ENCODE measurements at places on chromosomes 1 and 21.

- DNase-seq: no peak
Observed at GRCh38 chr1:109650609-109651008, 5.3 kb upstream of the GSTM4 start.

- DNase-seq: no peak
Observed at GRCh38 chr21:27023186-27023585, 56.3 kb upstream of the ADAMTS5 start.

- no peak for DNase-seq
Observed at GRCh38 chr1:101004061-101004460, 21.5 kb downstream of the DPH5 start.

- no peak for DNase-seq
Observed at GRCh38 chr1:176199707-176200106, 7.4 kb downstream of the COP1 start.

DNA sequence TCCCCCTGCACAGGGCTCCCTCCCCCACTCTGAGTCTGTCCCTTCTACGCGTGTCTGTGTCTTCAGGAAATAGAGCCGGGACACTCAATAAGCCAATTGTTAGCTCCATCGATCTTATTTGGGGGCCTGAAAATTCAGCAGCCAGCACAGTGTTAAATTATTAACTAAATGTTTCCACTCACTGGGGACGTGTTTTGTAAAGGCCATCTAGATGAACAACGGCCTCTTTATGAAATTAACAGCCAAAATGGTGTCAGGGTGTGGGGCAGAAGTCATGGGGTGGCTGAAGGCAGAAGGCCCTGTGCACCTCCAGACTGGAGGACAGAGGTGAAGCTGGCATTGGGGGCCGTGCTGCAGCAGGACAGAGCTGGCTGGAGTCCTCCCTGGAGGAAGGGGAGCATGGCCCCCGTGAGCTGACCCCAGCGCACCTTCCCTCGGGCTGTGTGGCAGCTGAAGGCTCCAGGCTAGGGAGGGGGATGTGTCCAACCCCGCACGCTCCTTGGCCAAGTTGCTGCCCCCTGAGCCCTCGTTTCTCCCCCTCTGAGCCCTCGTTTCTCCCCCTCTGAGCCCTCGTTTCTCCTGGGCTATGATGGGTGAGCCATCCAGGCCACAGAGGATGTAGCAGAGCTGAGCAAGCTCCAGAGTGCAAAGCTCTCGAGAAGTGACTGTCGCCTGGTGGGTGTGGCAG is 113.8 kb upstream of the ARHGEF16 start:
- no peak for DNase-seq

DNA sequence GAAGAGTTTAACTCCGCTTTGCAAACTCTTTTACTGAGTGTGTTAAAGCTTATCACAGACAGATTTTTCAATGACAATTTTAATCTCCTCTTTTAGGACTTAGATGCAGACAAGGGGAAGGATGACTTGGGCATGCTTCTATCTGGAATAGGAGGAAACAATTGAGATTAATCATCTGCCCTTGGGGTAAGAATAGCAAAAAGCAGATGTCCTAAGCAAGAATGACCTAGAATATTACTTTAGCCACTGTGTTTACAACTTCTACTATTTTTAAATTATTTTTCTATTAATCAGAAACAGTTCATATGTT is 569.0 kb upstream of the ADGRL2 start:
- DNase-seq: no peak

DNA sequence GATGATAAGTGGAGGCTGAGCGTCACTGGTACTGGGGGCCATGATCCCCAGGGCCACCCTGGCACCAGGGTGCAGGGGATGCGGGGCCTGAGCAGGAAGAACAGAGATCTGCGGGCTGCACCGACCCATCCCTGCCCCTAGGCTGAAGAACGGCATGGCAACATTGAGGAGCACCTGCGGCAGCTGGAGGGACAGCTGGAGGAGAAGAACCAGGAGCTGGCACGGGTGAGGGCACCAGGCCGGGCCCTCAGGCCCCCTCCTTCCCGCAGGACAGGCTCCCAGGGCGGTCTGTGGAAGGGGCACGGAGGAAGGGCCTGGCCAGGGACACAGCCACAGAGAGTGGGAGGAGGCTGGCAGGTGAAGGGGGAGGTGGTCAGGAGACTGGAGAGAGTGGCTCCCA is 21.8 kb downstream of the PPFIA4 start:
- DNase-seq: no peak

DNA sequence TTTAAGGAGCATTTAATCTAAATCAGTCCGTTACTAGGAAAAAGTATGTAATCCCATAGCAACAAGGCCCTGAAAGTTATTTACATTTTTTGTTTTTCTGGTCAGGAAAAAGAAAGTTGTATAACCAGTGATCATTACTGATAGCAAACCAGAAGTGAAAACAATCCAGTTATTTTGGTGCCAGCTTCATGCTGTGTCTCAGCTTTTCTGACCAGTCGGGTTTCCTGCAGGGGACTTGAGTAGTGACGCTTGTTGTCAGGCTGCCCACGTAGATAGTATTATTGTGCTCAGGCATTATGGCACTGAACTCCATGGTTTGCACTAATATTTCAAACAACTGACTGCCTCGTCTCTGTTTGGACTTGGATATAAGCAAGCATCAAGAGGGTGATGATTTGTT is 55.2 kb downstream of the SASS6 start:
- DNase-seq: no peak

- no peak for DNase-seq
Observed at GRCh38 chr1:234770924-234771540, 161.1 kb upstream of the IRF2BP2 start.

GRCh38 chr1:152941037-152941711 is 5.8 kb upstream of the SPRR5 start:
- DNase-seq: no peak

GRCh38 chr1:211339631-211340041 is 13.0 kb downstream of the TRAF5 start:
- DNase-seq: no peak

- DNase-seq: no peak
Observed at GRCh38 chr1:20334103-20334502, 43.4 kb downstream of the VWA5B1 start.

GRCh38 chr1:186502087-186502486 is 41.2 kb upstream of the PDC start:
- DNase-seq: no peak

- DNase-seq: no peak
Observed at GRCh38 chr1:41936107-41936506, 17.4 kb upstream of the HIVEP3 start.

GRCh38 chr1:248174521-248174920 is at the start of gene OR2M2:
TSS of gene OR2M2 (plus strand) at chr1:248174821. CDS start at chr1:248179986, 5,165 bp downstream.
- DNase-seq: no peak

GRCh38 chr1:239315631-239316217 is 70.6 kb upstream of the CHRM3 start:
- no peak for DNase-seq

DNA sequence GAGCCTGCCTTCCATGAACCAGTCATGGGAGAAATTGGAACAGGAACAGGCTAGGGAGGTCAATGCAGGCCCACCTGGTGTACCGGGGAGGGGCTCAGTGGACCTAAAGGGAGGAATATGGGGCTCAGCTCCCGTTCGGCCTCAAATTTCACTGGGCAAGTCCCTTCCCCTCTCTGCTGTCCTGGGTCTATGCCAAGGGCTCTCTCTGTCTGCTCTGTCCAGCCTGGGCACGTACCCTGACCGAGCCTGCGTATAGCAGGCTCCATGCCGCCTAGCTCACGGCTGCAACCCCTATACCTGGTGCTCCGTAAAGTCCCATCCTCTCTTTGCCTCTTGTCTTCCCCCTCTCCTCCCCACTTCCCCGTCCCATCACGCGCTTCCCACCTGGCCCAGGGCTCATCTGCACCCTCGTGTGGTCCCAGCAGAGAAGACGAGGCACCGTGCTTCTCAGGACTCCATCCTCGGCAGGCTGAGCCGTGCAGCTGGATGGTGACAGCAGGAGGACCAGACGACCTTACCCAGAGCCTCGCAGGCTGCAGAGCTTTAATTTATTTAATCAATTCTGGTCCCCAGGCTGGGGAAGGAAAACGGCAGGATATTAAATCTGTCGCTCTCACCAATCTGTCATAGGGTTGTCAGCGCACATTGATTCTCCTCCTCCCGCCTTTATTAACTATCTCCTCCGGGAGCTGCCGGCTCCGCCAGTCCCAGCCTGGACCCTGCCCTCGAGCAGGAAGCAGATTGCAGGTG is 25.0 kb upstream of the DISP3 start:
- no peak for DNase-seq

- no peak for DNase-seq
Observed at GRCh38 chr1:101187297-101187696, 49.5 kb upstream of the S1PR1 start.

DNA sequence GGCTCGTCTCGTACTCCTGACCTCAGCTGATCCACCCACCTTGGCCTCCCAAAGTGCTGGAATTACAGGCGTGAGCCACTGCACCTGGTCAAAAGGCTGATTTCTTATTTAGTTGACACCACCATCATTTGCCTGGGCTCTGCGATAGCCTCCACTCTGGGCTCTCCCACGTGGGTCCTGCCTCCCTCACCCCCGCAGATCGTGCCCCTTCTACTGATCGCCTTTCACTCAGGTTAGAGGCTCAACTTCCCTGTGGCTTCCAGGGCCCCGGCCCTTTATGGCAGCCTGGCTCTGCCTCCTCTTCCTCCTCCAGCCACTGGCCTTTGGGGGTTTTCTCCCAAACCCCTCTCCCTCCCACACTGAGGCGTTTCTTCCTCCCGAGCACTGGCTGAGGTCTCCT is 2.5 kb upstream of the MFAP2 start:
- DNase-seq: no peak

GRCh38 chr1:167467126-167467710 is 51.1 kb downstream of the CD247 start:
- no peak for DNase-seq

- DNase-seq: no peak
Observed at GRCh38 chr1:32014948-32015273, 1.2 kb downstream of the KHDRBS1 start.

DNA sequence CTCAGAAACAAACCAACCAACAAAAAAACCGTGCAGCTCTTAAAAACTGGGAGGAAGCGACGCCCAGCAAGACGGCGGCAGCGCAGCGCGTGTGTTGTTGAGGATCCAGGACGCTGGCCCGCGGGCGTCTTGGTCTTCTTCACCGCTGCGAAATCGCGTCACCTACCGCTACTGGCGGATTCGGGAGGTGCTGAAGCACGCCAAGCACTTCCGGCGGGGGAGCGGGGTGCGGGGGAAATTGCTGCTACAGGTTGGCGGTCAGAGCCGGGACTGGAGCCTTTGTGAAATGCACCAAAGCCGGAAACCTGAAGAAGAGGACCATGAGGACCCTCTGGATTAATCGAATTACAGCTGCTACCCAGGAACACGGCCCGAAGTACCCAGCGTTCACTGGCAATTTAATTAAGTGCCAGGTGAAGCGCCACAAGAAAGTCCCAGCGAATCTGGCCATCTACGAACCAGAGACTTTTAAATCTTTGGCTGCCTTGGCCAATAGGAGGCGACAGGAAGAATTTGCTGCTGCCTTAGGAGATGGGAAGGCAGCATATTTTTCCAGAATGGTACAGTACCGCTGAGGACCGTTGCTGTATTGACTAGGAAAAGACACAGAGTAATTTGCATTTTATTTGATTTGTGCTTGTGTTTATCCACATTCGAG is 11.9 kb upstream of the RIPPLY3 start:
- DNase-seq: no peak

- DNase-seq: no peak
Observed at GRCh38 chr1:105785021-105785420, 1271.5 kb upstream of the PRMT6 start.

DNA sequence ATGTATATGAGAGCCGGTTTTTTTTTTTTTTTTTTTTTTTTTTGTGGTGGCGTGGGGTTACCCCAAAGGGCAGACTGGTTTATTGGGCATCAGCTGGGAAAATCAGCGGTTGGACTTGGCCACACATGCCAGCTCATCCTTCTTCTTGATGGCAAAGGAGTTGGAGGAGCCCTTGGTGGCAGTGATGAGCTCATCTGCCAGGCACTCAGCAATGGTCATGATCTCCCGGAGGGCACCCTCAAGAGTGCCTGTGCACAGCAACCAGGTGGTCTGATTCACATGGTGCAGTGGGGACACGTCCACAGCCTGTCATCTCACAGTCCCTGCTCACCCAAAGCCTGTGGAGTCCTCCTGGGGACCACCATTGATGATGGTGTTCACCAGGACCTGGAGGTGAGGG is 62.0 kb downstream of the MRPS6 start:
- DNase-seq: no peak

DNA sequence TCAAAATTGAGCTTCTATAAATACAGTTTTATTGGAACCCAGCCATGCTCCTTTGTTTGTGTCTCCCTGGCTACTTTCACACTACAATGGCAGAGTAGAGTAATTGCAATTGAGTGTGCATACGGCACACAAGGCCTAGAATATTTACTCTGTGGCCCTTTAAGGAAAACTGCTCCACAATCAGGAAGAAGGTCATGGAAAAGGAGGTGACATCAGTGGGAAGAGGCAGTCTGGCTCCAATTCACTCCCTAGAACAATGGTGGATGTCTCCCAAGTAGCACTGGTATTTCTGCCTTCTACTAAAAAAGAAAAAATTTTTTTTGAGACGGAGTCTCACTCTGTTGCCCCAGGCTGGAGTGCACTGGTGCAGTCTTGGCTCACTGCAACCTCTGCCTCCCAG is 51.3 kb downstream of the KRTAP19-8 start:
- DNase-seq: no peak

DNA sequence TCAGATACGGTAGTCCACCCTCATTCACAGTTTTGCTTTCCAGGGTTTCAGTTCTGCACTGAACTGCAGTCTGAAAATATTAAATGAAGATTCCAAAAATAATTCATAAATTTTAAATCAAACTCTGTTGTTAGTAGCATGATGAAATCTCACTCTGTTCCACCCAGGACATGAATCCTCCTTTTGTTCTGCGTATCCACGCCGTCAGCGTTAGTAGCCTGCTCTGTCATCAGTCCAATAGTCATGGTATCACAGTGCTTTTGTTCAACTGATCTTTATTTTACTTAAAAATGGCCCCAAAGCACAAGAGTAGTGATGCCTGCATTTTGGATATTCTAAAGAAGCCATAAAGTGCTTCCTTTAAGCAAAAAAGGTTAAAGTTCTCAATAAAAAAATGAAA is 23.9 kb downstream of the CHD1L start:
- DNase-seq: no peak

DNA sequence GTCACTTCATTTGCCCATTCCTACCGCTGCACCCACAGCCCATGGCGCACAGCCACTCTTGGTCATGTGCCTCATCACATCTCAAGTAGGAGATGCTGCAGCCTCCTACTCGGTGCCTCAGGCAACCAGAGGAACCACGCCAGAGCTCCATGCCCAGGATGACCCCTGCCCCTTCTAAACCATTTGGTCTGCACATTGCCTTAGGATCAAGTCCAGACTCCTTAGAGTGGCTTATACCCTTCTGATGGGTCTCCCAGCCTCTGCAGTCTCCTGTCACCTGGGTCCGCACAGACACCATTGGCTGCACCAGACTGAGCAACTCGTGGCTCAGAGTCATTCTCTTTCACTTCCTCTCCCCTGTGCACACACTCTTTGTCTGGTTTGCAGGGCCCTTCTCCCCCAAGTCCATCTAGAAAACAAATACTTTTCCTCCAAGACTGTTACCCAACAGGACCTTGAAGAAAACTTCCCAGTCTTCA is 2.2 kb upstream of the ADORA3 start:
- no peak for DNase-seq

GRCh38 chr1:88529581-88529980 is 154.5 kb upstream of the PKN2 start:
- no peak for DNase-seq
